ENCODE measurements at places on chromosomes 5 and 9. TPM values are rescaled to one million over a fixed set of nuclear protein-coding genes. Genes with fewer than 3 reads are reported as not detected.

Gene ORM2
- not detected for polyA plus RNA-seq

Gene IL13
- not detected for polyA plus RNA-seq

Gene ENHO
- polyA plus RNA-seq, result not detected

Gene GPX8
- 131 TPM for polyA plus RNA-seq

Gene ADGRV1
- 0.09 TPM for polyA plus RNA-seq
